ENCODE measurements at places on chromosomes 4 and X.

- DNase-seq: no peak
Observed at GRCh38 chr4:10212901-10213300, 96.3 kb upstream of the WDR1 start.

- DNase-seq: no peak
Observed at GRCh38 chr4:72111863-72112262, 80.1 kb downstream of the NPFFR2 start.

GRCh38 chr4:187380181-187380581, 615.4 kb upstream of the ZFP42 start:
- peak; percentile 63 for DNase-seq

GRCh38 chr4:67470871-67471270, 74.4 kb downstream of the CENPC start:
- no peak for DNase-seq

DNA sequence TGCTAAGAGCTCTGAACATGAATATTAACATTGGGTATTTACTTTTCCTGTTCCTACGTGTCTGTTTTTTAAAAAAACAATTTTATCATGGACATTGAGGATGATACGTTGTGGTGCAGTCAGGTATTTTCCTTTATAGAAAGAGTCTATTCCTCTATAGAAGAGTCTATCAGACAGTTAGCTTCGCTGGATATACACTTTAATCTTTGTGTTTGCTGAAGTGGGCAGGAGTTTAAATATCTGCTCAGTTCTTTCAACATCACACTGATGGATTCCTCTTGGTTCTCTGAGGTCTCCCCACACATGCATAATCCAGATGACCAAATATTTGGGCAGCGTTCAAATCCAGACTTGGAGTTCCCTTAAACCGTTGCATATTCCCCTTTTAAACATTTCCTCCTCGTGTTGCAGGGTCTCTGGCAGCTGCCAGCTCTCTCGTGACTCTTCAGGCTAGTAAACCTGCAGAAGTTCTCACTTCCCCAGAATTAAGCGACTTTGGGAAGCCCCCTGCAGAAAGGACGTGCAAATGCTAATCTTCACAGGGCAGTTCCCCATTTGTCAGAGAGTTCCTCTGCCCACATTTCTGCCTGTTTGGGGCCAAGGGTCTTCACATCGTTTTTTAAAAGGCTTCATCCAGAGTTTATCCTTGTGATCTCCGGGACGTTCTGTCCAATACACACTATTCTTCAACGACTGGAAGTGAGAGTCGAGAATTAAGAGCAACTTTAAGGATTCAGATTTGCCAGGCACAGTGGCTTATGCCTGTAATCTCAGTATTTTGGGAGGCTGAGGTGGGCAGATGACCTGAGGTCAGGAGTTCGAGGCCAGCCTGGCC, 20.5 kb upstream of the DHRSX start:
- no peak for DNase-seq

DNA sequence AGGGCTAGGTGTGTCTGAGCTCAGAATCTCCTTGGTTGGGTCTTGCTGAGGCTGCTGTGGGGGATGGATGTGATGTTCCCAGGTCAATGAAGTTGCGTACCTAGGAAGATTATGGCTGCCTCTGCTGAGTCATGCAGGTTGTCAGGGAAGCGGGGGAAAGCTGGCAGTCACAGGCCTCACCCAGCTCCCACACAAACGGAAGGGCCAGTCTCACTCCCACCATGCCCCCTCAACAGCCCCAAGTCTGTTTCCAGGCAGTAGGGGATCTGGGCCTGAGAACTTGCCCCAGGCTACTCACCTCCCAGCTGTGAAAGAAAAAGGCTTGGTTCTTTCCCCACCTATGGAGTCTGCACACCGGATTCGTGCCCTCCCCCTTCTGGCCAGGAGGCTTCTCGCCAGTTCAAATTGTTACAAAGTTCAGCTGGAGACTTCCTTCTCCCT, 72.9 kb downstream of the WDR44 start:
- DNase-seq: no peak

GRCh38 chrX:80354966-80355465, 65.2 kb upstream of the TENT5D start:
- DNase-seq: no peak

GRCh38 chr4:161225327-161225726, 938.5 kb downstream of the FSTL5 start:
- no peak for DNase-seq
